ENCODE measurements at places on chromosomes 6 and 20.

GRCh38 chr6:89258912-89259311 is 41.8 kb upstream of the GABRR1 start:
- DNase-seq: no peak

DNA sequence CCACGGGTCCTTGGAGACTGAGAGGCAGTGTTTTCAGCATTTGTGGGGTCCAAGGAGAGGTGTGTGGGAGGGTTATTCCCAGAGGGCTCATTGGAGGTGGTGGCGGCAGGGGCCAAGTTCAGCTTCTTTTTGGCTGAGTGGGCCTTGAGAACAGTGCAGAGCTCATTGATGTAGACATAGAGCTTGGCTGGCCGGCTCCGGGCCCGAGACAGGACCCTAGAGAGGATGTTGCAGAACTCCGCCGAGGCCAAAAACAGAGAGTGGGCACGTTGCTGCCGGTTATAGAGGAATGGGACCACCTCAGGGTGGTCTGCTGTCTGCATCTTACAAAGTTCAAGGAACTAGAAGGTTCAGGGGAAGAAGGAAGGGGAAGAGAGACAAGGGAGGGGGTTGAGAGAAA is 3.7 kb upstream of the ZBTB22 start:
- DNase-seq: no peak

- no peak for DNase-seq
Observed at GRCh38 chr20:8250539-8251200, 118.6 kb downstream of the PLCB1 start.

- no peak for DNase-seq
Observed at GRCh38 chr6:5537967-5538366, 276.7 kb downstream of the FARS2 start.

DNA sequence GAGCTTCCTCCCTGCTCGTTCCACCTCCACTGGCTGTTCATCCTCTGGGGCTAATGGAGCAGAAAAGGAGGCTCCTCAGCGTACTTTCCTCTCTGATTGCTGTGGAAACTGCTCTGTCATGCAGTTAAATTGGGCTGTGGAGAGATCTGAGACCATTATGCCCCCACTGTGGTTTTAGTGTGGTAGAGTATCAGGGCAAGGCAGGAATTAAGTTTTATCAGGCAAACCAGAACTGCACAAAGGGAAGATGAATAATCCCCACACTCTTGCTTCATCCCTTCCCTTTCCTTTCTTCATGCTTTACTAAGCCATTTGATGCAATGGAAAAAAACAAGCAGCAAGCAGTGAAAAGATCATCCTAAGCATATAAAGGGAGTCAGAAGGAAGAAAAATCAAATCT is 11.9 kb upstream of the ME1 start:
- no peak for DNase-seq

All from stimulated activated CD4-positive, alpha-beta T cell treated with anti-CD3 and anti-CD28 coated beads, TNF-alpha, amount 100 ng/mL, for 1 hour (primary cell).